Stimulated activated CD8-positive, alpha-beta memory T cell treated with anti-CD3 and anti-CD28 coated beads, Interleukin-4, amount 100 ng/mL, for 48 hours (primary cell): ENCODE measurements at places on chromosomes 12 and 14.

DNA sequence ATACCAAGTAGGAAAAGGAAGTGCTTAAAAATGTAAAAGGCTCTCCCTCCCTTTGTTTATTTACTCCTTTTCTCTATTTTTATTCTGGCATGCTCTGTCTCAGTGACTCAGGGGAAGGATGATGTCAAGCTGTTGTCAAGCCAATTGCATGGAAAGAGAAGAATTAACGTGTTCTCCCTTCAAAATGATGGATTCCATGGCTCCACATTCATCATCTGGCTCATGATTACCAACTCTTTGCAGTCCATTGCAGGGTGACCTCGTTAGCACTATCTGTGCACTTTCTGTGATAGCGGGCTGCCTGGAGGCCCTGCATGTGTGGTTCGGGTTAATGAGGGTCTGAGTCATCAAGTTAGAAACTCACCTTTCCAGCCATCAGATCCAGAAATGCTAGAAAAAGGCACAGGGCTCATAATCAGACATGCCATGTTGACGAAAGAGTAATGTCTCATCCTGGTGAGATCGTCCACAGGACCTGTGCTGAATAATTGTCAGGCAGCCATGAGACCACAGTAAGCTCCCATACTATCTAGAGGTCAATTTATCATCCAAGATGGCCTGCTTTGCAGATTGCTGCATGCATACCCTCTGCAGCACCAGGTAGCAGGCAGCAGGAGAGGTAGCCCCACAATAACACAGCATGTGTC lies 79.2 kb upstream of the BTG1 start:
- DNase-seq = no peak

GRCh38 chr14:71551291-71551950 lies 380.8 kb upstream of the RGS6 start:
- DNase-seq = no peak

GRCh38 chr12:124927201-124928094 lies 13.0 kb upstream of the UBC start:
- DNase-seq = peak; percentile 99

GRCh38 chr12:88338486-88338885 lies 196.4 kb downstream of the TMTC3 start:
- DNase-seq = no peak

- DNase-seq = no peak
These were observed 27.2 kb downstream of the CPM start for GRCh38 chr12:68905733-68906132.

- no peak for DNase-seq
These were observed 267.7 kb downstream of the KCNH5 start for GRCh38 chr14:62777510-62777909.

DNA sequence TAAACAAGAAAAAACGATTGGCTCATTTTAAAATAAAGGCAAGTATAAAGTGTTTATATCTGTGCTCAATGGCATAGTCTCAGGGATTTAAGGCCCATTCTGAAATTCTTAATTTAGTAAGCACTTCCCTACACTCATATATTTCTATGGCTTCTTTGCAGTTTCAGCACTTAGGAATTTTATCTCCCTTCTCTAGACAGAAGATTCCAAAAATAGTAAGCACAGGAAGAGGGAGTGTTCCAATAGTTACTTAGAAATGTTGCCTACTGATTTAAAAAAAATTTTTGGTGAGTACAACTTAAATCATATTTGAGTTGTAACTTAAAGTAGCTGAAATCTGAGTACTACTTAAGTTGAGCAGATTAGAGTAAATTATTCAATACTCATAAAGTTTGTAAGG lies 19.8 kb downstream of the INSM2 start:
- no peak for DNase-seq

GRCh38 chr14:68606176-68606575 lies 186.7 kb downstream of the ZFP36L1 start:
- no peak for DNase-seq
